ENCODE measurements at places on chromosomes 2 and 18.
A peak's percentile ranks its signal among the peaks of the same experiment; 100 is the strongest.

GRCh38 chr2:29990129-29990528, 68.7 kb upstream of the ALK start:
- H3K36me3 ChIP-seq, result no peaks in the 10 kb centered on the region
- no peak for DNase-seq
- H3K4me1 ChIP-seq, result no peaks in the 10 kb centered on the region
- H3K27ac ChIP-seq, result no peak overlapping the region
- H3K27me3 ChIP-seq, result peaks cover 11% of the 10 kb centered on the region

- no peaks in the 10 kb centered on the region for H3K27me3 ChIP-seq
- no peaks in the 10 kb centered on the region for H3K36me3 ChIP-seq
Observed at GRCh38 chr2:181771356-181771755, 91.0 kb upstream of the NEUROD1 start.

DNA sequence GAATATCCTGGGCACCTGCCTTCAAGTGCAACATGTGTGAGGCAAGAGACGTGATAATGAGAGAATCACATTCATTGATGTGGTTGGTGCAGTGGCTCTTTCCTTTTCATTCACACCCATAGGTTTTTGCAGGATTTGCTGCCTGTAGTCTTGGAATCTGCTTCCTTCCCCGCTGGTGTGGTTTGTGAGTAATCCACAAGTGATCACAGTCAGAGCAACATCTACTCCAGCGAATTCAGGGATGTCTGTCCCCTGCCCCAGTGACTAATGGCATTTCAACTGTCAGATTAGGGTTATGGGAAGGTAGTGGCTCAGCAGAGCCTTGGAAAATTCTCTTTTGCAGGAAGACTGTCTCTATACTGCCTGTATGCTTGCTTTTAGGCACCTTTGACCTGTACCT, 225.5 kb upstream of the RBMS1 start:
- H3K36me3 ChIP-seq, result no peaks in the 10 kb centered on the region
- no peaks in the 10 kb centered on the region for H3K4me1 ChIP-seq
- H3K27me3 ChIP-seq, result no peaks in the 10 kb centered on the region
- no peak overlapping the region for H3K4me3 ChIP-seq

DNA sequence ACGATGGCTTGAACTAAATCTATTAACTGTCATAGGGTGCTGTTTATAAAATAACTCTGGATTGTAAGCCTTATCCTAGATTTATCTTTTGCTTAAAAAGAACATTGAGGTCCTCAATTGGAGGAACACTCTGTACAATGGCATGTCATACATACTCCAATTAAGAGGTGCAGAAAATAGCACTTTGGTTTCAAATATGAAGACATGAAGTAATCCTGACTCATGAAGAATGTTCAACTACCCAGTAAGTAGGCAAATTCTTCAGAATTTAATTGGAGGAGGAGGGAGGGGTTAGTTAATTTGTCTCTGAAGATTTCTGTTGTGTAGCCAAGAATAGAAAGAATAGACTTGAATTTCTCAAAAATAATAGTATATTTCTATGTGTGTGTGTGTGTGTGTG, 36.1 kb downstream of the DCC start:
- no peak overlapping the region for H3K27ac ChIP-seq
- H3K4me3 ChIP-seq, result no peak overlapping the region
- no peaks in the 10 kb centered on the region for H3K4me1 ChIP-seq
- no peaks in the 10 kb centered on the region for H3K36me3 ChIP-seq
- no peak for DNase-seq
- no peaks in the 10 kb centered on the region for H3K27me3 ChIP-seq

- no peak overlapping the region for H3K4me3 ChIP-seq
- H3K4me1 ChIP-seq, result no peaks in the 10 kb centered on the region
- peaks cover 44% of the 10 kb centered on the region for H3K27me3 ChIP-seq
- no peak overlapping the region for H3K27ac ChIP-seq
Observed at GRCh38 chr2:100730290-100730868, 89.6 kb upstream of the NPAS2 start.

- no peak overlapping the region for H3K27ac ChIP-seq
- no peak overlapping the region for H3K4me3 ChIP-seq
- H3K36me3 ChIP-seq, result peaks cover 5% of the 10 kb centered on the region
- no peaks in the 10 kb centered on the region for H3K4me1 ChIP-seq
- no peaks in the 10 kb centered on the region for H3K27me3 ChIP-seq
Observed at GRCh38 chr18:56903686-56904085, 243.2 kb upstream of the BOD1L2 start.

GRCh38 chr2:16663121-16663905, 2.3 kb downstream of the CYRIA start:
- no peaks in the 10 kb centered on the region for H3K36me3 ChIP-seq
- H3K4me3 ChIP-seq, result peak overlapping the region; percentile 96
- H3K27ac ChIP-seq, result peak overlapping the region; percentile 97
- H3K4me1 ChIP-seq, result peaks cover 75% of the 10 kb centered on the region

DNA sequence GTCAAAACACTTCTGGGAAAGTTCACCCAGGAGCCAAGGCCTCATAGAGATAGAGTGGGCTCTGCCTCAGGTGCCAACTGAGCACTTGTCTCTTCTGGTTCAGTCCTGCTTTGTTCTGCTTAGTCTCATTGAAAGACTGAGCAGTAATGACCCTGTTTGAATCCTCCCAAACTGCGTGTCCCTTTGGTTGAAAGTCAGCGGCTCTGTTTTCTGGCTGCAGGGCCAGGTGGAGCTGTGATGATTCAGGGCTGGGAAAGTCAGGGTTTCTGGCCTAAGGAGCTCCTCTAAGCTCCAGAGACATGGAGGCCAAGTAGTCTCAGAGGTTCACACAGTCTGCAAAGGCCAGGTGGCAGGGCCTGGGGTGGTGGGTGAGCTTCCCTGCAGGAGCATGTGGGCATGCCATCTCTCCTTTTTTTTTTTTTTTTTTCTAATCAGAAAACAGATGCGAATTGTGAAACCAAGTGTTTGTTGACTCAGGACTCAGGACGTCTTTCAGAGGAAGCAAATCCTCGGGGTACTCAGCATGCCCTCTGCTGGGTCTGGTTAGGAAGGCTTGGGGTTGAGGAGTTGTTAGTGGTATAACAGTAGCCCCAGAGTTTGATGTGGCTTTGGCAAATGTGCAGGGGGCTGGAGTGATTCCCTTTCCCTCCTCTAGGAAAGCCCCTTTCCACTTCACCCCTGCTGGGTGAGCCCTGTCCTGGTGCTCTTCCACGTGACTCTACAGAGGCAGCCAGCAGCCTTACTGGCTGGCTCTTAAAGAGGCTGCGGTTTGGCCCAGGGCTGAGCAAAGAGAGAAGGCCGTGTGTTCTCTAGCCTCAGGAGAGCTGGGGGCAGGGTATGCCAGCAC, 38.3 kb downstream of the TMEM17 start:
- H3K4me3 ChIP-seq, result no peak overlapping the region
- no peak for DNase-seq
- no peaks in the 10 kb centered on the region for H3K36me3 ChIP-seq
- no peaks in the 10 kb centered on the region for H3K27me3 ChIP-seq

DNA sequence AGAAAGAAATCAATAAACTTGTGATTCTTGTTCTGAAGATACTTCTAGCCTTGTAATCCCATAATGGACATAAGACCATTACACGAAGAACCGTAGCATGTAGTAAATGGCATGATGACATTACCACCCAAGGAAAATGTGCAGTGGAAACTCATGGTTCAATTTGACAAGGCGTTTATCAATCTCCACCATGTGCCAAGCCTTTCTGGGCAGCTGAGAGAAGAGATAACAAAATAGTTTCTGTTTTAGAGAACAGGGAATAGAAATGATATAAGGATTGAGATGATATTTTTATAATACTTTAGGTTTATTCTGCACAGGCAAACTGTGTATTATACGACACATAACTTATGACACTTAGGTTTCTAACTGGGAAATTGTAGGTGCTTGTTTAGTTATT, 19.2 kb downstream of the ABI2 start:
- no peak for DNase-seq
- H3K4me1 ChIP-seq, result no peaks in the 10 kb centered on the region
- no peak overlapping the region for H3K27ac ChIP-seq
- H3K4me3 ChIP-seq, result no peak overlapping the region

- H3K27me3 ChIP-seq, result no peaks in the 10 kb centered on the region
- peak overlapping the region; percentile 90 for H3K27ac ChIP-seq
Observed at GRCh38 chr2:68237976-68238580, 14.3 kb downstream of the PPP3R1 start.

- no peak overlapping the region for H3K27ac ChIP-seq
- no peak overlapping the region for H3K4me3 ChIP-seq
- no peaks in the 10 kb centered on the region for H3K36me3 ChIP-seq
Observed at GRCh38 chr2:236884569-236885175, 201.0 kb upstream of the COPS8 start.

GRCh38 chr2:217866457-217866856, 136.3 kb downstream of the TNS1 start:
- peaks cover 65% of the 10 kb centered on the region for H3K4me1 ChIP-seq
- H3K27ac ChIP-seq, result no peak overlapping the region
- H3K36me3 ChIP-seq, result no peaks in the 10 kb centered on the region
- H3K4me3 ChIP-seq, result no peak overlapping the region
- H3K27me3 ChIP-seq, result peaks cover 21% of the 10 kb centered on the region
- DNase-seq, result no peak

DNA sequence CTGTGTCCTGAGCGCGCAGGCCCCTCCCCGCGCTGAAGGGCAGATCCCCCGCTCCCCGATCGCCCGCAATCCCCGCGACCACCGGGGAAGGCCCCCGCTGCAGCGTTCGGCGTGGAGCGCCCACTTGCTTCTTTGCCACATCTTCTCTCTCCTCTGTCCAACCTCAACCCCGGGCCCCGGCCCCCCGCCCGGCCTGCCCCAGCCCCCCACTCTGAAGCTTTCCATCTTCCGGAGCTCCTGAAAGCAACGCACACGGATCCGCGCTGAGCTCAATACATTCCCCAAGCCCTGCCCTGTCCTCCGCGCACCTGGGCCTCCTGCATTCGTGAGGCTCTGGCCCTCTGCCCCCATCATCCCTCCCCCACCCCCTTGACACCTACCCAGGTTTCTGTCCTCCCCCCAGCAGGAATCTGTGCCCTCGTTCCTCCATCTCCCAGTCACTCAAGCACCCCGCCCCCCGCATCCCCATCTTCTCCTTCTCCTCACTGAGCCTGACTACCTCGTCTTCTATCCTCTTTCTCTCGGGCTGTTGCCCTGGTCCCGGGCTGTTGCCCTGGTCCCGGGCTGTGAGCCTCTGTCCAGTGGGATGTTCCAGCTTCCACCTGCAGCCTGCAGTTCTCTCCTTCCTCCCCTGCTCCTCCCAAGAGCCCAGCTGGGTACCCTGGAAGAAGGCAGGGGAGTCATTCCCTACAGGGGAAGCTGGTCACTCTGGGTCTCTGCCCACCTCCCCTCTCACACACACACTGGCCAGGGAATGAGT, 7.8 kb downstream of the SPEG start:
- peaks cover 21% of the 10 kb centered on the region for H3K4me1 ChIP-seq
- H3K27me3 ChIP-seq, result peaks cover 65% of the 10 kb centered on the region
- peaks cover 14% of the 10 kb centered on the region for H3K36me3 ChIP-seq
- DNase-seq, result no peak

- peaks cover 18% of the 10 kb centered on the region for H3K27me3 ChIP-seq
- no peaks in the 10 kb centered on the region for H3K4me1 ChIP-seq
- H3K27ac ChIP-seq, result no peak overlapping the region
- H3K36me3 ChIP-seq, result no peaks in the 10 kb centered on the region
- DNase-seq, result no peak
- no peak overlapping the region for H3K4me3 ChIP-seq
Observed at GRCh38 chr2:216888887-216889622, 29.2 kb upstream of the TNP1 start.

DNA sequence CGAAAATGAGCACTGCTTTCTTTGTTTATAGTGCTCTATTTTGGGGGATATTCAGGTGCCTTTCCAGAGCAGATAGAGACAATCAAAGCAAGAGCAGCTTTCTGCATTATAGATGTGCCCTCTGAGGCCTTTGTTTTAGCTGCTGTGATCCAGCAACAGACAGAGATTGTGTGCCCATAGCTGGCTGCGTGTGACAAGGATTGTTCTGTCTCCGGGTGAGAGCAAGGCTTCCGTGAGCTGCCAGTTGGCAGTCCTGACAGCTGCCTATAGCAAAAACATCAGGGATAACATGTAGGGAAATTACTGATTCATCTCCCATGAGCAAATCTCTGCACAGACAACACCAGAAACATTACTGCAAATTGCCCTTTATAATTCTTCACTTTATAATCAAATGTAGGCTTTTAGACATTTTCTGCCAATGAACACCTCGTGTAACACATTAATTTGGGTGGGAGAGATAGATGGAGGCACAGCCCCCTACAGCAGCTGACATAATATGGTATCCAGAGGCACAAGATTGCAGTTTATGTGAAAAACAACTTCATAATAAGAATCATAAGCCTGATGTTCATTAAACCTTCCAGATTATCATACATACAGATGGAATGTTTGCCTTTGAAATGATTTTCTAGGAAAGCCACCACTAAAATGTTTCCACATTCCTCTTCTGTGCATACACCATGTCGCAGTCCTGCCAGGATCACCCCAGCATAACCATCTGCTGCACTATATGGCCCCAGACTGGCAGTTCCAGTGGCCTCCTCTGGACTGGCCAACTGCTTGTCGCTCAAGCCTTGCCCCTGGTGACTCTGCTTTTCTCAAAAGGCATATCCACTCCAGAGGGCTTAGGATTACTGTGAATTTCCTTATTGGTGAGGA, 131.2 kb downstream of the TRIB2 start:
- H3K36me3 ChIP-seq, result no peaks in the 10 kb centered on the region
- H3K27ac ChIP-seq, result no peak overlapping the region
- H3K27me3 ChIP-seq, result peaks cover 42% of the 10 kb centered on the region
- no peak for DNase-seq

DNA sequence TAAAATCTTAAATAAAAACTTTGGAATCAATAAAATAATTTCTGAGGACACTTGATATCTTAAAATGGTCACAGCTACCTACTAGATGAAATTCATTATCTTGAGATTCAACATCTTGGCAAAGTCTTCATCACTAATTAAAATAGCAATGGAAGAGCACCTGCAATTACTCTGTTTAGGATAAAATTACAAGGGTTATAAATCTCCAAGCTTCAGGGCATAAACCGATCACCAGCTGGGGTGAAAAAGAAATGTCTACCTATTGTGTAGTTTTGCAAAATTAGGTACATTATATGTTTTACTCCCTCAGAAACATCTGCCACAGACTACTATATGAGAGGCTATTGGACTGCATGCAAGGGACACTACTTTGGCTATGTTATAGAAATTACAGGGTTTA, 327.1 kb downstream of the CCDC178 start:
- H3K27me3 ChIP-seq, result peaks cover 7% of the 10 kb centered on the region
- no peaks in the 10 kb centered on the region for H3K36me3 ChIP-seq
- DNase-seq, result no peak
- H3K4me3 ChIP-seq, result no peak overlapping the region

Data from naive B cell (primary cell).